ENCODE measurements at places on chromosomes 7 and 10.
A peak's percentile ranks its signal among the peaks of the same experiment; 100 is the strongest.

- DNase-seq = no peak
These were observed 15.6 kb downstream of the RGS10 start for GRCh38 chr10:119526621-119527592.

DNA sequence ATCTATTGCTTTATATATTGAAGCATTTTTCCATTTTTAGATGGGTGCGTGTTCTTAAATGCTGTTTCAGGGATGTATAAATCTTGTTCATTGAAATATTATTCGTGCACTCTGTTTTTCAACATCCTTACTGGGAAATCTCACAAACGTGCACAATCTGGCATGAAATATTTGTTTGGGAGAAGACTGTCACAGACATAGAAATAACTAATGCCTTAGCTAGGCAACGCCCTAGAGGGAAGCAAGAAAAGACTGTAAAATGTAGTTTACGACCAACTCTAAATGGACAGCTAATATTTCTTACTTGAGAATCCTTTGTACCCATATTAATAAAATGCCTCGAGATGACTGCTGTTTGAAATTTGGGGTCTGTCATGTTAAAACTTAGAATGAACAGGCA lies 8.9 kb downstream of the DOCK4 start:
- DNase-seq = no peak

GRCh38 chr7:157568770-157569584 lies 232.2 kb downstream of the DNAJB6 start:
- peak; percentile 67 for DNase-seq

DNA sequence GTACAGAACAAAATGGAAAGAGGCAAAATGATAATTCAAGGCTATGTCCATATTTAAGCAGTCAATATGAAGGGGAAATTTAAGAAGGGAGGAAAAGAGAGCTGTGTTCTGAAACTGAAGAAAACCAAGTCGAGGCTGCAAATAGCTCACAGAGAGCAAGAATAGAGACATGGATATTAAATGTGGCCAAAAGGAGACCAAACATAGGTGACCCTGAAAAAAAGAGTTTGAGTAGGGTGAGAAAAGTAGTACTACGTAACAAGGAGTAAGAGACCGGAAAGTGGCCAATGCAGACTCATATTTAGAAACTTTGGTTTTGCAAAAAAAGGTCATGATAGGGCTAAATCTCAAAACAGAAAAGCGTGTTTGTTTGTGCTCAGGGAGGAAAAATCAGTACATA lies 84.6 kb downstream of the GNAT3 start:
- DNase-seq = no peak

GRCh38 chr7:107938456-107939250 lies 47.7 kb downstream of the DLD start:
- no peak for DNase-seq

- DNase-seq = no peak
These were observed 139.3 kb downstream of the PTN start for GRCh38 chr7:137204246-137204645.

- no peak for DNase-seq
These were observed 51.0 kb downstream of the CFAP46 start for GRCh38 chr10:132891368-132891767.

GRCh38 chr10:74542077-74542476 lies 284.3 kb upstream of the KAT6B start:
- DNase-seq = no peak

DNA sequence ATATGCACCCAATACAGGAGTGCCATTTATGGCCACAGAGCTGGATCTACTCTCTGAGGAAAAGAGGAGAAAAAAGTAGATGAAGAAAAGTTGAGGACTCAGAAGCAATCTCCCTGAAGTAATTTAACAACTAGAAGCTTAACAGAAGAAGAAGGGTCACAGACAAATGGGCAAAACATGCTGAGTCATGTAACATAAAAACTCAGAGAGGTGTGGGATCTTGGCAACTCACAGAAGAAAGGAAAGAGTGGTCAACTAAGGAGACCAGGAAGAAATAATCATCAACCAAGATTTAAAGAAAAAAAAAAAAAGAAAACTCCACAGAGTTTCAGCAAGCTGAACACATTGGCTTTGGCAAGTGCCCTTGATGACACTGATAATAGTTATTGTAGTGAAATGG lies 51.8 kb upstream of the BET1 start:
- DNase-seq = no peak

DNA sequence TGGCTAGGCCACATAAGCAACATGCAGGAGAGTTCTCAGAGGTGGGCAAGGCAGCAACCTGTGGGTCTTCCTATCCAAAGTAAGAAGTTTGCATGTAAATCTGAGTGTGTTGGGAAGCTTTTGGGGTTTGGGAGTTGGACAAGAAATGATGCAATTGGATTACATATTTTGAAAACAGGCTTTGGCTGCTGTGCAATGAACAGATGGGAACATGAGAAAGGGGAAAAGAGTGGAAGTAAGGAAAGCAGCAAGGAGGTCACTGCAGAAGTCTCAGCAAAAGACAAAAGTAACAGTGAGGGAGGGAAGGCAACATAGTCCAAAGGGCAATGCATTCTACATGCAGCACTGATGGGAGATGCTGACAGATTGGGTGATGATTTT lies 61.1 kb upstream of the C10orf90 start:
- DNase-seq = no peak

Data from GM20000 (cell line).